ENCODE measurements at places on chromosomes 1 and 21.

DNA sequence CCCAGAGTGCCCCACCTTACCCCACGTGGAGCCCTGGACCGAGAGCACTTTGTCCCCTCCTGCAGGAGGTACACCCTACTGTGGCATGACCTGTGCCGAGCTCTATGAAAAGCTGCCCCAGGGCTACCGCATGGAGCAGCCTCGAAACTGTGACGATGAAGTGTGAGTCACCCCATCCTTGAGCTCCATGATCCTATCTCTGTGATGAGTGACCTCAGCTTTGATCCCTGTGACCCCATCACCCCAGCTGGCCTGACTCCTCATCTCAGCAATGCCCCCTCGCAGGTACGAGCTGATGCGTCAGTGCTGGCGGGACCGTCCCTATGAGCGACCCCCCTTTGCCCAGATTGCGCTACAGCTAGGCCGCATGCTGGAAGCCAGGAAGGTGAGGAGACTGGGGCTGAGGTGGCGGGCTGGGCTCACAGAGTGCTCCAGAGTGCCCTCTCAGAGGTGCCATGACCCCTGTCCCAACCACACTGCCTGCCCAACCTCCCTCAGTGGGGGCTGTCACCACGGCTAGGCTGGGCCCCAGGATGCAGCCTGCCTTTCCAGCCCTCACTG, 16.2 kb upstream of the MPL start:
- no peak for DNase-seq

- DNase-seq, result peak; percentile 5
Observed at GRCh38 chr21:17612023-17612564, 607 bp downstream of the BTG3 start.

DNA sequence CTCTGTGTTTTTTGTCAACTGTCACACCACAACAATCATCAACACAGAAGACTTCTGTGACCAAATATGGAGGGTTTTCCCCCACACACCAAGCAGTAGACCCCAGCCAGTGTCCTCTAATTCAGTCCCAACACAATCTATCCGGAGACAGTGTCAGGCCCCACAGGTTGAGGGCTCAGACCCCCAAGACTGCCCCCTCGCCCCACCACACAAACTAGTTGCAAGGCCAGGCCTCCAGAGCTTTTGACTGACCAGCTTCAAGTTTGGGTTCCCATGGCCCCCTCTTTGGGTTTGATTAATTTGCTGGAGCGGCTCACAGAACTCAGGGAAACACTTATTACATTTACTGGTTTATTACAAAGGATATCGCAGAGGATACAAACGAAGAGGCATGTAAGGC, 37.2 kb downstream of the NEK2 start:
- DNase-seq, result no peak

GRCh38 chr1:30872948-30873263, 35.7 kb downstream of the SDC3 start:
- no peak for DNase-seq

DNA sequence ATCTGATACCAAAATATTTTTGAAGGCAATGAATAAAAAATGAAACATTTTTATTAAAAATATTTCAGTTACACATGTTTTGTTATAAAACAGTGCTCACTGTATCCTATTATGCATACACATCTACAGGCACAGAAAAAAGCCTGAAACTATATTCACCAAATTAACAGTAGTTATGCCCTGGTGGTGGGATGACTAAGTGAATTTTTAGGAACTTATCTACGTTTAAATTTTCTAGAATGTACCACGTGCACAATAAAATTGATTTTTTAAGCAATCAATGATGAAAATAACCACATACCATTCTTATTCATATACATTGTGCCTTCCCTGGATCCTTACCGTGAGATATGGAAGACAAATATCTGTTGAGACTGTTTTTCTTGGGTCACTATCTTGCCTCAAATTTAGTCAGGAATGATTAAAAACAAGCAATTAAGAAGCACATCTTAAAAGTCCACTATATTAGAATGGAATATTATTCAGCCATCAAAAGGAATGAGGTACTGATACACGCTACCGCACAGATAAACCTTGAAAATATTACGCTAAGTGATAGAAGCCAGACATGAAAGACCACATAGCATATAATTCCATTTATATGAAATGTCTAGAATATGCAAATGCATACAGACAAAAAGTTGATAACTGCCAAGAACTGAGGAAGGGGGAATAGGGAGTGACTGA, 17.4 kb downstream of the TP53BP2 start:
- no peak for DNase-seq

GRCh38 chr21:44507673-44508425, 32.1 kb downstream of the KRTAP10-1 start:
- DNase-seq, result no peak

DNA sequence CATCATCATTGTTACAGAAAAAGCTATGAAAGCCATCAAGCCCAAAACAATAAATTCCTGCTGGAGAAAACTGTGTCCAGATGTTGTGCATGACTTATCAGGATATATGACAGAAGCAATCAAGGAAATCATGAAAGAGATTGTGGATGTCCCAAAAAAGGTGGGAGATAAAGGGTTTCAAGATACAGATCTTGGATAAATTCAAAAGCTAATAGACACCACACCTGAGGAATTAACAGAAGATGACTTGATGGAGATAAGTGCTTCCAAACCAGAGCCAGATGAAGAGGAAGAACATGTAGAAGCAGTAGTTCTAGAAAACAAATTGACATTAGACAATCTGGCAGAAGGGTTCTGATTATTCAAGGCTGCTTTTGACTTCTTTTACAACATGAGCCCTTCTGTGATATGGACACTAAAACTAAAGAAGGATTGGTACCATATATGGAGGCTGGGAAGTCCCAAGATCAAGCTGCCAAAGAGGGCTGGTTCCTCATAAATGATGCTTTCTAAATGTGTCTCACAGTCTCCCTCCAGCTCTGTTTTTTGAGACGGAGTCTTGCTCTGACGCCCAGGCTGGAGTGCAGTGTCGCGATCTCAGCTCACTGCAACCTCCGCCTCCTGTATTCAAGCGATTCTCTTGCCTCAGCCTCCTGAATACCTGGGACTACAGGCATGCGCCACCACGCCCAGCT, 32.1 kb upstream of the LRIG2 start:
- no peak for DNase-seq

DNA sequence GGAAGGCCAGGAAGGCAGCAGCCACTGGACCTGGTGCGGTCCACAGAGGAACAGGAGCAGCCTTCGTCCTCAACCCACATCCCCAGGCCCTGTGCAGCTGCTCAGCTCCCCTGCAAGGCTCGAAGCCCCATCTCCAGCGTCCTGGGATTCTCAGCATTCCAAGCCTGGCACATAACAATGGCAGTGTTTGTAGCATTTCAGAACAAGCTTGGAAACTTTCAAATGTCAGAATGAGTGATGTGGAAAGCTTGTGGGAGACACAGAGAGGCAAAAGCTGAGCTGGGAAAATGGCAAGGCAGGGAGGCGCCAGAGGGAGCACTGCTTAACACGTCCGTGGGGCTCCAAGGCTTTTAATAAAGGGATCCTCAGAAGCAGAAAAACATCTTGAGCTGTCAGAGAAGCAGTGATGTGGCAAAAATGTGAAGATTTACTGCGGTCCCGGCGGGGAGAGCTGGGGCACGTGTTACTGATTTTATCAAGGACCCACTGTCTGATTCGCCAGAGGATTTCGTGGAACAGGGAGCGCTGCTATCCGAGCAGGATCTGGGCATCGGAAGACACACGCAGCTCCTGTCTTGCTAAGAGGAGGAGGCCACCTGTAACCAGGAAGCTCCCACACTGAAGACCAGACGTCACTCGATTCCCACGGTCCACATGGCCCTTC, 38.1 kb downstream of the TOMM20 start:
- DNase-seq, result no peak

- DNase-seq, result no peak
Observed at GRCh38 chr1:70134148-70134547, 71.2 kb downstream of the LRRC40 start.

DNA sequence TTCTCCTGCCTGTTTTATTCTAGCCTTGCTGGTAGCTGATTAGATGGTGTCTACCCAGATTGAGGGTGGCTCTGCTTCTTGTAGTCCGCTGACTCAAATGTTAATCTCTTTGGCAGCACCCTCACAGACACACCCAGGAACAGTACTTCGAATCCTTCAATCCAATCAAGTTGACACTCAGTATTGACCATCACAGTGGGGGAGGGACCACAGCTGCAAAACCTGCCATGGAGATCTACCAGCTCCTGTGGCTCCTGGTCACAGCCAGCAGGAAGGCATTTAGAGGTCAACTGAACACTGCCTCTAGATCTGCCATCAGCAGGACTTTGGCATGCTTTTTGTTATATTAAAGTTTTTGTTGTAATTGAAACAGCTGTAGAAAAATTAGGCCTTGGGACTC, 146.9 kb downstream of the RWDD3 start:
- DNase-seq, result no peak

DNA sequence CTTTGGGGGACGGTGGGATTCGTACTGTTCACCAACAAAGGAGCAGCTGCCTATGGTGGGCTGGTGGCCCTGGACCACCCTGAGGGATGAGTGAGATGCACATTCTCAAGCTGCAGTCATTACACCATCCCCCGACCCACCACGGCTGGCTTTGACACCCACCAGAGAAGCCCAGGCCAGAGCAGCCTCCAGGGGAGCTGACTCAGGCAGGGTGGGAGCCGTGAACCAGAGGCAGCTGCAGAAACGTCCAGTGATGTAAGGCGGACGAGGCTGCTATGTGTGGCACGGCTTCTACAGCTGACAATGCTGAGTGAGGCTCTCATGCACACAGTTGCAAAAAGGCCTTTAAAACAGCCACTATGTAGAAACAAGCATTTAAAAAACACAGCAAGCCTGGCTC, 40.1 kb downstream of the CHAF1B start:
- DNase-seq, result no peak

- no peak for DNase-seq
Observed at GRCh38 chr1:175708787-175709186, 34.6 kb downstream of the TNR start.

DNA sequence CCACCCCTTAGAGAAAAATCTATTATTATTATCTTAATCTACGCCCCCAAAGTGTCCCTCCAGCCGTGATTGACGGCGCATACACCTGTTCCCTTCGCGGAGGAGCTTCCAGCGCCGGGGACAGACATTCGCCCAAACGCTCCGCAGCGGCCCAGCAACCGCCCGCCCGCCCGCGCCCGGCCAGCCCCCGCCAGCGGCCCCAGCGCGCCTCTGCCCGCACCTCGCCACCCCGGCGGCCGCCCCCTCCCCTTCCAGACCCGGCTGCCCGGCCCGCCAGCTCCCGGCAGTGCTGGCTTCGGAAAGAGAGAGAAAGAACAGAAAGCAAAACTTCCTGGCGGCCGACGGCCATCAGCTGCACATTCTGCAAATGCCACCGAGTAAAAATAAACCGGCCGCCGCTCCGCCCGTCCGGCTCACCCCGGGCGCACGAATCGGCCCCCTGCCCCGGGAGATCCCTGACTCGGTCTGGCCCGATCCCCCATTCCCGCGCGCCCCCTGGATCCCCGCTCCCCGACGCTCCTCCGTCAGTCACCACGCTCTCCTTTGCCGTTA, 1.6 kb downstream of the CASZ1 start:
- DNase-seq, result no peak

GRCh38 chr1:1281533-1282321, 1.5 kb downstream of the SCNN1D start:
- no peak for DNase-seq

- DNase-seq, result no peak
Observed at GRCh38 chr1:31483012-31483946, 70.3 kb downstream of the SERINC2 start.

- no peak for DNase-seq
Observed at GRCh38 chr1:164051782-164052181, 507.2 kb upstream of the PBX1 start.

- DNase-seq, result no peak
Observed at GRCh38 chr1:117760485-117760884, 154.6 kb downstream of the TENT5C start.

DNA sequence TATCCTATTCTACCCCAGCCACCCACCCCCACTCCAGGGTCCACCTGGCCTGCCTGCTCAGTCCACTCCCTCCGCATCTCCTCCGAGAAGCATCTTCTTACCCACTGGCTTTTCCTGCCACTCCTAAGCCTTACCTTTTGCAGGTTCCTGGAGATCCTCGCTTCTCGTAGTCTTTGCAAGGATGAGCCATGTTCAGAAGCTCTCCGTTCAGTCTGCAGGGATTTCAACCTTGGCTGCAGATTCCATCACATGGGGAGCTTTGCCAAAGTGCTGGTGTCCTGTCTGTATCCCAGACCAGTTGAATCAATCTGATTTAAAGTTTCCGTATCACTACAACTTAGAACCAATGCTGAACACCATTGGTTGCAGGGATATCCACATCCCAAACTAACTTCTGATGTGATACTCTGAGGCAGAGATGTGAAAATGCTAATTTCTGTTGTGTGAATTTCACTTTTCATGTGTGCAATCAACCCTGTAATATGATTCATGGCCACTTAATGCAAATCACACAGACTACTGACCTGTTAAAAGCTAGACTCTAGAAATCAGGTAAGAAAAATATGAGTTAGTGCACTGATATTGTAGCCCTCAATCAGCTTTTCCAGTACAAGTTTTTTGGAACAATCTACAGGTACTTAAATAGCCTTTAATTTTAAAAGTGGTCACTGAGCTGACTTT, 61.9 kb downstream of the CAPN2 start:
- DNase-seq, result no peak

GRCh38 chr1:160997323-160998038, 23.5 kb downstream of the F11R start:
- DNase-seq, result peak; percentile 23

GRCh38 chr1:6544831-6545230, 9.5 kb downstream of the NOL9 start:
- no peak for DNase-seq

DNA sequence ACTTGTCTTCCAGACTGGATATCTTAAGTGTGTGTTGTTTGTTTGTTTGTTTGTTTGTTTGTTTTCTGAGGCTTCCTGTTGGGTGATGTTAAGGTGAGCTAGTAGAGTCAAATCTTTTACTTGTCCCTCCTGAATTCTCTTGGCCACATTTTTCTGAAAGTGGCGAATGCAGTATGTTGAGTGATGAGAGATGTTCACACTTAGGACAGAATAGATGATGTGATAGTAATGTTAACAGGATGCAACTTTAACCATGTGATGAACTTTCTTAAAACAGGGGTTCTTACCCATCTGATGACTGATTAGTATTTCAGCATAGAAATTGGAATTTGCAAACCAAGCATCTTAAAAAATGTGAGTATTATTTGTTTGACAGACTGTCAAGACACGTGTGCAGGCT, 40.2 kb downstream of the LMO4 start:
- no peak for DNase-seq

- DNase-seq, result no peak
Observed at GRCh38 chr1:219988387-219988786, 57.9 kb downstream of the EPRS1 start.

- DNase-seq, result no peak
Observed at GRCh38 chr1:54284781-54285529, 85.0 kb downstream of the MRPL37 start.

Measured in effector memory CD4-positive, alpha-beta T cell (primary cell).